ENCODE measurements at places on chromosomes 6 and 20.

DNA sequence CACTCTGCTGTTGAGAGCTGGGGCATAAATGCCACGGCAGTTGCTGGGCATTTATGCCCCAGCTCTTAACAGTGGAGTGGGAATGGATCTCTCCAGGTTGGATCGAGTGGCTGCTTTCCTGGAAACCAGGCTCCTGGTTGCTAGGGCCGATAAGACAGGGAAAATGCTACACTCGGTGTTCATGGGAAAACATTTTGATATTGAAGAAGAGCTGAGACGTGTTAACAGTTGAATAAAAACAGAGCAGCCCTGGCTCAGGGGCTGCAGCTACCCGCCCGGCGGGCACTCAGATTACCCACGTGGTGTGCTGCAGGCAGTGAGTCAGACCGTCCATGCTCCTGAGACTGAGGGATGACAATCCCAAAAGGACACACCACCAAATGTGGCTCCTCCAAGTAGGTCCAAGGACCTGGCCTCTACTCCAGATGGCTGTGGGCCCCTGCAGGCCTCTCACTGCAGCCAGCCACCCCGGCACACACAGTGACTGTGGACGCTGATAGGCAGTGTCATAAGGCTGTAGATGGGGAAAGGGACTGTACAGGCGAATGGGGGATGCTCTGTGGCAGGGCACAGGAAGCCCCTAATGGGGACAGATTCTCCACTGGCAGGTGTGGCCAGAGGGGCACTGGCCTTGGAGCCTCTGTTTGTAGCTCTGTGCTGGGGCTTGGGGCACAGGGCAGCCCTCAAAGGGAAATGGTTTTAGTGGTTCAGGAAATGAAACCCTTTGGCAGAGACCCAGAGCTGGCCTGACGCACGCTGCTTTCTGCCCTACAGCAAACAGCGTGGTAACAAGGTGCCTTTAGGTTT is 237.8 kb downstream of the LY86 start:
- peak; percentile 55 for DNase-seq

- DNase-seq: no peak
Observed at GRCh38 chr6:144008846-144009245, 787 bp upstream of the PLAGL1 start.

GRCh38 chr20:4064144-4064909 is 49.0 kb upstream of the RNF24 start:
- no peak for DNase-seq

GRCh38 chr20:13085275-13085674 is 76.5 kb downstream of the SPTLC3 start:
- no peak for DNase-seq

- no peak for DNase-seq
Observed at GRCh38 chr20:32208499-32209154, 947 bp downstream of the POFUT1 start.

- DNase-seq: no peak
Observed at GRCh38 chr6:4858194-4859015, 82.2 kb downstream of the CDYL start.

All from NCI-H2107 (cell line).